ENCODE measurements at places on chromosomes 1 and 21.

- DNase-seq, result no peak
These were observed 240.2 kb downstream of the ST6GALNAC3 start for GRCh38 chr1:76314730-76315129.

- no peak for DNase-seq
These were observed 20.9 kb upstream of the SSX2IP start for GRCh38 chr1:84711121-84711520.

- DNase-seq, result no peak
These were observed 79.5 kb downstream of the EVI5 start for GRCh38 chr1:92705446-92705845.

- DNase-seq, result no peak
These were observed 608.2 kb upstream of the ADGRL4 start for GRCh38 chr1:79614762-79615161.

GRCh38 chr1:71850515-71850914, 431.8 kb downstream of the NEGR1 start:
- DNase-seq, result no peak

Measured in CD4-positive, alpha-beta T cell treated with Interleukin-12 subunit alpha and Interleukin-12 subunit beta, for 1 hour (primary cell).